ENCODE measurements at places on chromosomes 6 and 20.
A peak's percentile ranks its signal among the peaks of the same experiment; 100 is the strongest.

DNA sequence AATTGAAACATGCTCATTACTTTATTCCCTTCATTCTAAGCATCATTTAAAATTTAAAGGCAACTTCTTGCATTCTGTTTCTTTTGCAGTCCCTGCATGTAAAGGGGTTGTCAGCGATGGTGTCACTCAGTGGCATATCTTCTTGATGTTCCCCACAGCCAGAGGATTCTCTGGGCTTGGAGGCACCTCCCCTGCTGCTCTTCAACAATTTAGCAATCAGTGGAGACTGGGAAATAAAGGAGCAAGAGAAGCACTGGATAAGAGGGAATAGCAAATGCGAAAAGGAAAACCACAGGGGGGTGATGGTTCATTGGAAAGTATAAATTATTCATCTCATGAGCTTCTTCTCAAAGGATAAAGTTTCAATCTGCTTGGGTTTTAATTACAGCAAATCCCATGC lies 30.7 kb upstream of the MC3R start:
- peak; percentile 8 for DNase-seq

GRCh38 chr6:137471497-137471896 lies 22.7 kb downstream of the OLIG3 start:
- no peak for DNase-seq

- no peak for DNase-seq
Measured at GRCh38 chr6:38116248-38116647, 296.7 kb downstream of the ZFAND3 start.

GRCh38 chr6:3874069-3874468 lies 24.9 kb downstream of the FAM50B start:
- no peak for DNase-seq

DNA sequence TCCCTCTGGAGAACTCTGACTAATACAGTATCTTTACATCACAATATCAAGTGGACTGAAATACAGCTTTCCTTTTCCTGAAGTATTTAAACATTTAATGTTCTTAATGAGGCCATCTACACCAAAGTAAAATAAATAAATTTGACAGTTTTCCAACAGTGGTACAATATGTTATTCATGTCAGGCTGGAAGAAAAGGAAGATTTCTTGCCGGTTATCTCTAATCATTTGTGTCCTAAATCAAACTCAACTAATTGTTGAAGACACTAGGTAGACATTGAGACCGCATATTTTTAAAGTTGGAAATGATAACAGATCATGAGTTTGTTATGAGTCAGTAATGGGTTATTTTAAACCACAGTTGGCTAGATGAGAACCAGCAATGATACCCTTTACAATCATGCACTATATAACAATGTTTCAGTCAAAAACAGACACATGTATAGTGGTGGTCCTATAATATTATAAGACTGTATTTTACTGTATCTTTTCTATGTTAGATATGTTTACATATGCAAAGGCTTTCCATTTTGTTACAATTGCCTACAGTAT lies 241.6 kb downstream of the LMBRD1 start:
- DNase-seq, result no peak

- no peak for DNase-seq
Measured at GRCh38 chr6:30716879-30717128, 277 bp downstream of the MDC1 start.

DNA sequence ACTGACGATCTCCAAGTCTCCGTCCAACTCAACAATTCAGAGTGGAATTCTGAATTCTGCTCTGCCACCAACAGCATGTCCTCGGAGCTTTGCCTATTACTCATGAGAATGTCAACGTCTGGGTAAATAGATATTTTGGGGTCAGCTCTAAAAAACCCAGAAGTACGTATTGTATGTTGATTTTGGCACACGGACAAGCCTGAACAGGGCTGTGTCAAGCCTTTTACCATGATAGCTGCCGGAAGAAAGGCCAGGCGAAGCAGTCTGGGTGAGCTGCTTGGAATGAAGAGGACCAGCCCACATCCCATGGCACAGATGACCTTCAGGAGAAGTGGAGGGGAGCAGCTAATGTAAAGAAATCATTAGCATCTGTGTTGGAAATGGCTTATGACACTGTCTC lies 88.0 kb upstream of the JAG1 start:
- DNase-seq, result no peak

GRCh38 chr20:56467968-56468315 lies 485 bp upstream of the RTF2 start:
- no peak for DNase-seq

- DNase-seq, result no peak
Measured at GRCh38 chr6:39553860-39554802, 171.1 kb downstream of the KIF6 start.

GRCh38 chr6:139135578-139136545 lies 982 bp downstream of the HECA start:
- peak; percentile 43 for DNase-seq

- no peak for DNase-seq
Measured at GRCh38 chr20:17841751-17842215, 126.8 kb downstream of the SNX5 start.

GRCh38 chr6:152696522-152696921 lies 1.2 kb upstream of the MYCT1 start:
- DNase-seq, result no peak

DNA sequence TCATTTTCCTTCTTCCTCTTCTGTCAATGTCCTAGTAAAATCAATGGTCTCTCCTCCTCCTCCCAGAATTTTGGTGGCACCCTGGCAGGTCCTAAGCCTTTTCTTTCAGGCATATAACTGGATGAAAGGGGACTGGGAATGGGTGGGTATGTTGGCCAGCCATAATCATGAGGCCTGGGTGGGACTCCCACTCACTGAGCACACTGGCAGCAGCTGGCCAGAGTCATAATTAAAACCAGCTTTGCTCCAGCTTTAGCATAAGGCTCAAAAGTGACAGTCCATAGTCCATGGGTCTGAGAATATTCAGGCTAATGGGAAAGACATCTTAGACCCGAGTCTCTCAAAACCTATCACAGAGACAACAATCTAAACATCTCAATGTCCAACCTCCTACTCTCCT lies 190.0 kb upstream of the BTBD3 start:
- no peak for DNase-seq

DNA sequence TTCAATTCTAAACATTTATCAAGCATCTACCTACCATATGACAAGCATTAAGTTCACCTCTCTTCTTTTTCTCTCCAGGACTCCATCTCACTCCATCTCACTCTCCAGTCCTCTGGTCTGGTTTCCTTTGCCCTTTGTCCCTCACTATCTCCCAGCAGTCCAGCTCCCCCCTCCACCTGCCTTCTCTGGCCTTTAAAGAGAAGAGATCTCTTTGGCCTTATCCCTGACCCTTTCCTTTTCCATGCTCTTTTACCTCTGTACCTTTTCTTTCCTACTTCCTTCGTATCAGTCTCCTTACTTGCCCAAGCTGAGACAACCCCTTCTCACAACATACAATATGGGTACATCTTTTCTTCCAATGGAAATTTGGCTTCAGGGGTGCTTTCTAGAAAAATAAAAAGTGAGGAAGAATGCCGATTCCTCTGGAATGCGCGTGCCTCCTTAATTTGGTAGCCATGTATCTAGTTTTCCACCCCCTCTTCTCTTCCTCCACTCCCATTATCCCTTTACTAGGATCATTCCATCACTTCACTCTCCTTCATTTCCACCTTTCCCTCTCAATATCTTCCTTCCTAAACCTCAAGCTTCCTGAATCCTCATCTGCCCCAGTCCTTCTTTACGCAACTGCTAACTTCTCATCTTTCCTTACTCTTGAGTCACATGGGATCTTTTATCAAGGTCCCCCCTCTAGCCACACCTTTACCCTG lies 745 bp upstream of the AGPAT1 start:
- no peak for DNase-seq

DNA sequence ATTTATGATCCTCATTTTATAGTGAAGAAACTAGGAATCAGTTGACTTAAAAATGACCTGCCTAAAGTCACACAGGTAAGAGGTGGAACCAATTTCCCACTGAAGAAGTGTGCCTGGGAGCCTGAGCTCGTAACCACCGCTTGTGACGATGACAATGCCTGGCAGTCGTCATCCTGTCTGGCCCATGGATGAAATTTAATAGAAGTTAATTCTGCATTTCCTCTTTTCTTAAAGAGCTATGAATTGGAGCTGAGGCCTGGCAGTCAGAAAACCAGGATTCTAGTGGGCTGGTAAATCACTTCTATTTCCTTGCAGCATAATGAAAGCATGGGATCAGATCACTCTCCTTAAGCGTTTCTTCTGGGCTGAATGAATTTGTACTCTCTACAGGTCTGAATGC lies 200.0 kb upstream of the SGK1 start:
- DNase-seq, result no peak

- DNase-seq, result no peak
Measured at GRCh38 chr6:155770313-155770712, 314.7 kb upstream of the NOX3 start.

- no peak for DNase-seq
Measured at GRCh38 chr6:77986380-77987034, 333.7 kb downstream of the MEI4 start.

- DNase-seq, result peak; percentile 94
Measured at GRCh38 chr6:73520688-73521350, at the start of gene EEF1A1. Gene EEF1A1 (minus strand): TSS chr6:73521032. CDS start chr6:73520026, 1,006 bp downstream.

- no peak for DNase-seq
Measured at GRCh38 chr6:167129562-167129961, 6.7 kb downstream of the CCR6 start.

DNA sequence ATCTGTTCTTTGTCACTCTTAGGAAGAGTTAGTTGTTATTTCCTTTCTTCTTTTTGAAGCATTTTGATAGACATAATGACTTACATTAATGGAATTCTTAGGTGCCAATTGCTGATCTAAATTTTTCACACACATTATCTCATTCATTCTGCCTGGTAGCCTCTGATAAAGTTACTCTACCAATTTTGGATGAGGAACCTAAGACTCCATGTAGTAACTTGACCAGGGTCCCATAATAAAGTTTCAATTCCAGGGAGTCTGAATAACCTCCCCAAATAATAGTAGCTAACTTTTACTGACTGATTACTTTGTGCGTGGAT lies 73.2 kb upstream of the CITED2 start:
- DNase-seq, result no peak

DNA sequence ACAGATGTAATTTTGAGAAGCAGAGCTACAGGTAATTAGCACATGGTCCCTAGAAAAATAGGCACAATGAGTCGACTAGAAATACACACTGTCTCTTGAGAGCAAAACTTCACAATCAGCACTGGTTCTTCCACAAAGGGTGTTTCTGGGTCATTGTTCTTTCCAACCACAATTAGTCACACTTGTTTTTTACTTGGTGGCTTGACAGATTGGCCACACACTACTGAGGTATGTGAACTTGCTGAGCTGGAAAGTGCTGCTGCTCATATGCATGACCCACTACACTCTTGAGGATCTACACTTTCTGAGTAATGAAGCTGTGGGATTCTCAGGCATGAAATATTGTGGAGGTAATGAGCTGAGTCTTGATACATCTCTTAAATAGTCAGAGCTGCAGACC lies 347.7 kb downstream of the BCKDHB start:
- no peak for DNase-seq
